Hematopoietic multipotent progenitor cell treated with erythropoietin and hydrocortisone succinate and interleukin-3 and kit ligand, for 17 days (in vitro differentiated cells): ENCODE measurements at places on chromosomes 6 and 20.

DNA sequence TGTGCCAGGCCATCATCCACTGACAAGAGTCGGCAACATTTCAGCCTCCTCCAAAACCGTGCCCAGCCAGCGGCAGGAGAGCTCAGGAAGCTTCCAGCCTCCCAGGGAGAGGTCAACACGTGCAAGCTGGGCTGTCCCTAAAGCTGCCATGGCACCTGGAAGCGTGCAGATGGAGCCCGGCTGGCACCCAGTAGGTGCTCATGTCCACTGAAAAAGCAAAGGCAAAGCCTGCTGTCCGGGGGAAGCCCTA lies 14.4 kb upstream of the TLDC2 start:
- no peak for DNase-seq

GRCh38 chr20:3712279-3712873 lies at the start of gene SIGLEC1:
SIGLEC1 (minus strand) TSS chr20:3712600; CDS start chr20:3707128, 5,472 bp downstream.
- DNase-seq = no peak

GRCh38 chr6:16706029-16706428 lies 55.2 kb downstream of the ATXN1 start:
- DNase-seq = no peak

GRCh38 chr20:36805396-36805795 lies 31.8 kb upstream of the DSN1 start:
- DNase-seq = no peak

DNA sequence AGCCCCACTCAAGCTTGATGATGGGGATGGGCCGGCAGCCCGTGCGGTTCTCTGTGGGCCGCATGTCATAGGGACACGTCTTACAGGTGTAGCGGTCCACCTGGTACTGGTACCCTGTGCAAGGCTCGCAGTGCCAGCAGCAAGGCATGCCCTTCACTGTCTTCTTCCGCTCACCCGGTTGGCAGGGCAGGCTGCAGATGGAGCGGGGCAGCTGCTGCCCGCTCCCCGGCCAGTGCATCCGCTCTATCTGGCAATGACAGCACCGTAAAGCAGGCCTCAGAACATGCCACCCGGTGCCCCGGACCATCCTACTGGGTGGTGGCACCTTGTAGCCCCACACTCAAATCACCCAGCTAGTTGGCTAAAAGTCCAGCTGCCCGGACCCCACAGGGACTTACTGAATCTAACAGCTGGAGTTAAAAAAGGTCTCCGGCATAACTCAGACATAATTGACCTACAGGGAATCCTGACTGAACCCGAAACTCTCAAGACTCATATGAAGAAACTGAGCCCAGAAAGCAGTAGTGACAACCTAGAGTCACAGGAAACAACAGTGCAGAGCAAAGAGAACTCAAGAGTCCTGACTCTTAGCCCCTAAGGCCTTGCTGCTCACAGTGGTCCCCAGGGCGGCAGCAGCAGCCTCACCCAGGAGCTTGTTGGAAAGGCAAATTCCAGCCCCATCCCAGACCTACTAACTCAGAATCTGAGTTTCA lies 109.4 kb downstream of the GRM4 start:
- no peak for DNase-seq

DNA sequence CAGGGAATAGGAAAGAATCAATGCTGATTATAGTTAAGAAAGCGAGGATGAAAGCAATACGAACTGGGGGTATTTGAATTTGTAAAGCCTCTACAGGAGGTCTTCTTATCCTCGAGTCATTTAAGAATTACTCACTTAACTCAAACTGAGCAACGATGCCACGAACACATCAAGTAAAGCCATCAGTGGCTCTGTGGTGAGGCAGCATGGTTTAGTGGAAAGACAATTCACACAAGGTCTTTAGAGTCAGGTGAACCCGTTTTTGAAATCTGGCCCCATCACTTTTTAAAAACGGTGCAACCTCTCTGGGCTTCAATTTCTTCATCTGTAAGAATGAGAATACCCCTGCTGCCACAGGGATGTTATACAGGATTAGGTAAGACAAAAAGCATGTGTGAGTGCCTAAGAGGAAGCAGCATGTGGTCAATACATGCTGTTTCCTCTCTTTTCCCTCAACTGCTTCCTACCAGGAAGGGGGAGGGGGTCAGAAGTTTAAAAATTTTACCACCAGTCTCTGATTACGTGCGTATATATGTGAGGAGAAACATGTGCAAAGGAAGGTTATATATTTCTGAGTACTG lies 162.0 kb downstream of the BTBD9 start:
- DNase-seq = no peak

DNA sequence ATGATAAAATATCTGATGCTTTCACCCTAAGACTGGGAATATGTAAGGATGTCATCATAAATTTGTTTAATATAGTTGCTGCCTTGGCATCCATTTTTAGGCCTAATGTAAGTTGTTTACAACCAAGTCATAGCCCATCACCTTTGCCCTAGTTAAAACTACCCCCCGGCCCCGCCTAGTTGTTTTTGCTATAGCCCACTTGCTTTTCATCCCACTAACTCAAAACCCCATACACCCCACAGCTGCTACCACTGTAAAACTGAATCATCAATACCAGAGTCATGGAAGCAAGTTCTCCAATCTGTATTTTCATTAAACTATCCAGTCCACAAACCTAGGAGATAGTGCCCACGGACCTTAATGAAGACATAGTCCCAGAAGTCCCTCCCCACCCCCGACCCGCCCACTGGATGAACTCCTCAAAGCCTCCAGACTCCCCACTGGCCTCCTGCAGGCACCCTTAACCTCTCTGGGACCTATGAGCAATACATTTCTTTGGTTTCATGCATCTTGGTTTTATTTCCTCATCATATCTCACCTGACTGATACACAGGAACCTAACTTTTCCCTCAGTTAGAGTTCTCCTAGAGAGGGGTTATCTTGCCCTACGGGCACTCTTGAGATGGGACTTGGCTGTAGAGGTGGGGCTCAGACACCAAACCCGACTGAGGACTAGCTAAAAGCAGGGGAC lies 12.5 kb upstream of the ZDHHC14 start:
- DNase-seq = no peak

DNA sequence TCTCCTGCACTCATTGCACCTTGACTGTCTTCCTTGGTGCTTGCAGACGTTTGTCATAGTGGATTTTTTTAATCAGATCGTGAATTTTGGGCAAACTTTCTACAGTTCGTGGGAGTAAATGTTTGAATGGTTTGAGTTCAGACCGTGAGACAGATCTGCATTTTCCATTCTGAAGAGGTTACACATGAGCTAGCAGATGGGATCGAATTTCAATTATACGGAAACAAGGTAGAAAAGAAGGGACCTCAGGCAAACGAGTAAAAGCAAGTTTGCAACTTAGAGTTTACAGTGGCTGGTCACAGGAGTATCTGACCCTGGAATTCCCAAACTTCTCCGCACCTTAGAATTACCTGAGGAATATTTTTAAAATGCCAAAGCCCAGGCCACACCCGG lies 17.2 kb upstream of the NCR2 start:
- no peak for DNase-seq

DNA sequence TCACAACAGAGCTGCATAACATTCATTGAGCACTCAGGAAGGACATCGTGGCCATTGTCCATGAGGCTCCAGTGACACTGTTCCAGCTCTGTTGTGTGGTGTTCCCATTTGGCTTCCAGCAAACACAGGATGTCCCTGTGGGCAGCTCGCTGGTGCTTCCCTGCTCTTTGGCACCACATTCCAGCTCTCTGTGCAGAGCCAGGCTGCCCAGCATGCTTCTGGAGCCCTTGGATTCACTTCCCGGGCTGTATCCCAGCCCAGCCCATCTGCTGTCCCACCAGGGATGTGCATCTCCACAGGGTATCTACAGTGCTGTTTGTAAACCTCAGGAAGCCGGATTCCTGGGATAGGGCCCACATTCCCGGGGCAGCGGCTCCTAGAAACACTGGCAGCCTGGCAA lies 57.2 kb downstream of the CTCFL start:
- no peak for DNase-seq

DNA sequence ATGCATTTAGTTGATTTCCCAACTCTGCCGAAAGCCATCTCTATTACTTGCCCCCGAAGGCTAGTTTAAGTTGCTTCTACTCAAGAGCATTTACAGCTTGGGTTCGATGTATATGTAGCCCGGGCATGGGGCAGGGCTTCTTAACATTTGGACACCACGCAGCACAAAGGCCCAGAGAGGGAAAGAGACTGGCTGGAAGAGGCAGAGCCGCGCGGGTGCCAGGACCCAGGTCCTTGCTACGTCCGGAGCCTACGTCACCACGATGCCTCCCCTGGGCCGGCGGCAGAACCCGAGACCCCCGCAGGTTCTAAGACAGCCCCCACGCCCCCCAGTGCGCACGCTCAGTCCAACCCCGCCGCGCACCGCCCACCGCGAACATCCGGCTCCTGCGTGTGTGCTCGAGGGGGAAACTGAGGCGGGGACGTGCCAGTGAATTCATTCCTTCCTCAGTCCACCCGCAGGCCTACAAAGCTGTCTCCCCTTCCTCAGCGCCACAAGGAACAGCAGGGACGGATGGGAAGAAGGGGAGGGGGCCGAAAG lies 367 bp upstream of the PCIF1 start:
- DNase-seq = no peak
